Lung (tissue), 17 donors: ENCODE measurements at places on chromosomes 12 and 14.

DNA sequence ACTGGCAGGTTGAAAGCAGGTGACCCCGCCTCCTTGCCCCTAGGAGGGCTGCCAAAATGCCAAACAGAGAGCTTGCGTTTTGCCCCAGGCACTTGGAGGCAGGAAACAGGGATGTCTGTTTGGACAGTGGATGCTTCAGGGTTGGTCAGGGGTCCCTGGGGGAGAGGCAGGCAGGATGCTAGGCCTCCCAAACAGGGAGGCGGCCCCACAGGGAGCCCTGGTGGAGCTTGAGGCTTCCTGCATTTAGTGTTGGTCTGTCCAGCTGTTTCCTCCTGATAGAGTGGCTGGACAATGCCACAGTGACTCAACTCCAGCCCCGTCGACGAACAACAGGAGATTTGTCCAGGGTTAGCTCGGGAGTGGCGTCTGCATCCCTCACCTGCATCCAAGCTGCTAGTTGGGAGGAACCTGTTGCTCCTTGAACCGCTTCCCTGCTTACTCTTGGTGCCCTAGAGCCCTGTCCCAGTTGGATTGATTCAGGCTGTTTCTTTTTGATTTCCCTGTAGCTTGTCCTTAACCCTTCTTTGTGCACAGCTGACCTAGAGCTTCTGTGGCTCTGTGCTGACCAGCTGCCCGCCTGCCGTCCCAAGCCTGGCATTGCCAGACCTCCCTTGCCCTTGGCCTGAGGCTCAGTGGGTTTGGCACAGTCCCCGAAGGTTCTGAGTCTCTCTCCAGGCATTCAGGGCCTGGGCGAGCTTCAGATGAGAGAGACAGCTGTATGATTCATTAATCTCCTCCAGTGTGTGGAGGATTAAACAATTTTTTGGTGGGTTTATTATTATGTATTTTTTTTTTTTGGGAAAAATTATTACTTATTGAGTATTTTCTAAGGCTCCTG, 45.9 kb downstream of the TSPAN9 start:
- DNase-seq: peak; percentile 31

- no peak for DNase-seq
These were observed 210.0 kb downstream of the RASSF9 start for GRCh38 chr12:85626001-85626783.

- DNase-seq: no peak
These were observed 285.8 kb downstream of the ADGRD1 start for GRCh38 chr12:131239384-131240094.

DNA sequence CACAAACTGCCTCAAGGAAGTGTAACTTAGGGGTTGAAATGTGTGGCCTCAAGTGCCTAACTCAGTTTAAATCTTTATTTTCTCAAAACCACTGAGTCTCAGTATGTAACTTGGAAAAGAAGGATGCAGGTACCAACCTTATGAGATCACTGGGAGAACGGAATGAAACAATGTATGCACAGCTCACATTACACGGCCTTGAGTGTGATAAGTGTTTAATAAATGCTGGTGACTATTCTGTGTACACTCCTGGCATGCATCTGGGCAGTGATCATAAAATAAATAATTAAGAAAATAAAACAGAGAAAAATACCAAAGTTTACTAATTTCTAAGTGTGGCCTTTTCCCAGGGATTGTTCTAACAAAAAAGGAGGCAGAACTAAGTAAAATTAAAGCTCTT, 974.5 kb upstream of the FLRT2 start:
- DNase-seq: no peak

GRCh38 chr14:106021832-106022231, 495.4 kb downstream of the TMEM121 start:
- DNase-seq: no peak

- DNase-seq: peak; percentile 47
These were observed 139.1 kb downstream of the SPTSSA start for GRCh38 chr14:34322940-34323418.

DNA sequence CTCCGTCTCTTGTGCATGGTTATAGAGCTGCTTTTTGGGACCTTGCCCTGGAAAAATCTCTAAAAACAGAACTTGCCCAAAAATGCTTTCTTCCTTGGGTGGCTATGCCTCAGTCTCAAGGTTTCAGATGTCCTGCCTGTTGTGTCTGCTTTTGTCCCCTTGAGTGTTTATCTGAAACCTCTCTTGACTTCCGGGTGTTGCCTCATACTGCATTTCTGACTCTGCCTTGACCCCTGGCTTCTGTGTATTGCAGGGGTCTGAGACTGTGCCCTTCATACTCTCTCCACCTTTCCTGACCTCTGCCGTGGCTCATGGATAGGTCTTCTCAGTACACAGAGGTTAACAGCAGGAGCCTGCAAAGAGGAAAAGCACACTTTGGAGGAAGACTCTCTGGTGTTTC, 124.8 kb upstream of the NTF3 start:
- no peak for DNase-seq

GRCh38 chr14:41521891-41522290, 84.8 kb upstream of the LRFN5 start:
- DNase-seq: no peak

- DNase-seq: peak; percentile 71
These were observed 512.4 kb upstream of the TMPO start for GRCh38 chr12:98002887-98003493.

DNA sequence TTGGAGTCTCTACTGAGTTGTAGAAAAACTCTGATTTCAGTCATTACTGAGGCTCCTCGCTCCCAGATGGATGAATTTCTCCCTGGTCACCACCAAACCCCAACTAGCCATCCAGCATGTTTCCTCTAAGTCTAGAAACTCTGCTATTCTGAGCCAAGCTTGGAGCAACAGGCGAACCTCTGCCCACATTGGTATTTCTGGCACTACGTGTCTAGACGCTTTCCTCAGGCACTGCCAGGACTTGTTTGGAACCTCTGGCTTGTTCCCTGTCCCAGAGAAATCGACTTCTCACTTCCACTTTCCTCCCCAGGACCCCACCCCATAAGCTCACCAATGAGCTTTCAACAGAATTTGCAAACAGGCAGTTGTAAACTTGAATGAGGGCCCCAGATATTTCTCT, 27.6 kb downstream of the WSCD2 start:
- no peak for DNase-seq

DNA sequence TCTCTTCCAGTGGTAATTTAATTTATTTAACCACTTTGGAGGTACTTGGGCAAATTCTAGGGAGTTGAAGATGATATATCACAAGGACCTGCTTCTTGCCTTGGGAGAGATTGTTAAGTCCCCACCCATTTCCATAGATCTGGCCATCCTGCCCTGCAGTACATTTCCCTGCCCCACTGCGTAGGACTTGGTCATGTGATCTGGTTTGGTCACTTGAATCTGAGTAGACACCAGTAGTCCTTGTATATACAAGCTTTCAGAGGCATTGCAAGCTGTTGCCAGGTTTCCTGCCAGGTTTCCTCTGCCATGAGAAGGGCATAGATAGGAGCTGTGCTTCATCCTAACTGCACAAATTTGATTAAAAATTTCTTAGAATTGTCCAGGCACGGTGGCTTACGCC, 200.0 kb downstream of the ADAMTS20 start:
- no peak for DNase-seq

GRCh38 chr14:48527832-48528231, 852.4 kb upstream of the MDGA2 start:
- DNase-seq: no peak

DNA sequence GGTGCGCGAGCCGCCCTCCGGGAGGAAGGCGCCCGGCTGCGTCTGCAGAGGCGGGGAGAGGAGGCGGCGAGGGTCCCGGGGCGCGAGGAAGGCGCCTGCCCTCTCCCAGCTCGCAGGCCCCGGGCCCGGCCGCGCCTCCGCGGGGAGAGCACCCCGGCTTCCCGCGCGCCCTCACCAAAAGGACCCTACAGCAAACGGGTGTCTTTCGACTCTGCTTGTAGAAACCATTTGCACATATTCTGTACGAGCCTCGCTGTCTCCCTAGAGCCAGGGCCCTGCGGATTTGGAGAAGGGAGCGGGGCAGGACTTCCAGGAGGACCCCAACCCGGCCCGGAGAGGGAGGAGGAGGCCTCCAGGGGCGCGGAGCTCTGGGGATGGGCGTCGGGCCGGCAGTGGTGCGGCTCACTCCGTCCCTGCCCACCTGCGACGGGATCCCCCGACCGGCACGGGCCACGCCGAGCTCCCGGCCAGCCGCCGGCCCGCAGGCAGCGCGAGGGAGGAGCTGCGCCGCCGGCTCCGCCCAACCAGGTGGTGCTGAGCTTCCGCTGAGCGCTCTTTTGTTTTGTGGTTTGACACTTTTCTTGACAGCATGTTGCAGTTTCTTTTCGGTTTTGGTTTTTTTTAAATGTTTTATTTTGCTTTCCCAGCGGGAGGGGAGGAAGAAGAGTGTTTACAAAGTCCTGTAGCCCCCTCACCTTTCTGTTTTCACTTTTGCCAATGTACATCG, 103.3 kb upstream of the FKBP4 start:
- DNase-seq: peak; percentile 35

GRCh38 chr12:121861636-121862254, 3.1 kb upstream of the HPD start:
- DNase-seq: peak; percentile 46

DNA sequence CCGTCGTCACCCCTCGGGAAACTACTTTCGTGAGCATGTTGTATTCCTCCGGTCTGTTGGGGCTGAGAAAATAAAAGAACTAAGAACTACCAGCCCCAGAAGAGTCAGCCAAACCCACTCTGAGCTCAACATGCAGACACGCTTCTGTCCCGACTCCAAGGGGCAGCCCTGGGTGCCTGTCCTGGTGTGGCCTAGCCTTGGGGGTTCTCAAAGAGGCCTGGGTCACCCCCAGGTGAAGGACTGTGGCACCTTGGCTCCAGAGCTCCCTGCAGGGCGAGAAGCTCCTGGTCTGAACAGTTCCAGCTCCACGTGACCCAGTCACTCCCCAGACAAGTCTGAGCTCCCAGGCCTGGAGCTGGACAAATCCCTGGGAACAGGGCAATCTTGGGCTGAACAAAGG, 87.0 kb downstream of the VWF start:
- DNase-seq: no peak

- no peak for DNase-seq
These were observed 10.2 kb upstream of the SLC17A8 start for GRCh38 chr12:100346660-100347059.

- no peak for DNase-seq
These were observed 32.1 kb upstream of the ARID2 start for GRCh38 chr12:45697371-45697770.

GRCh38 chr12:38547586-38547985, 231.0 kb downstream of the ALG10B start:
- DNase-seq: no peak

DNA sequence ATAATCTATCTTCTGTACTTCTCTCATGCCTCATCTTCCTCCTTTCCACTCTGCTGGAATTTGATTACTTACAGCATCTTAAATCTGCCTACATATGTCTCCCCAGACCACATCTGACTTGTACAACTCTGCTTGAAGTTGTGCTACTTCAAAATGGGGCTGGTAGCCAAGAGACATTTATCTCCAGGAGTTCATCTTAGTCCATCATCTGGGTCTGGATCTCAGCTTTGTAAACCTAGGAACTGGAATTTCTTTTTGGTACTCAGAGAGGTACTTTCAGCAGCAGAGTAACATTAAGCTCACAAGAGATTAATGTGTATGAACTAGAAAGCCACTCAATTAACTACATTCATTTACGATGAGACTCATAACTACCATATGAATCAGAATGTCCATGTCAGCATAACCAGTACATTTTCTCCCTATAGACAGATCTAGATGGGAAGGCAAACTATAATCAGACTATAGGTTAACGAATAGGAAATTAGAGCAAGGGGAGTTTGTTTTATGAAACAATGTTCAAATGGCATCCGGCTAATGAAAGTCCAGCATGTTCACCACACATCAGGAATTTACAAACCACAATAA, 178.8 kb downstream of the CEP128 start:
- DNase-seq: no peak

- DNase-seq: no peak
These were observed 1624.8 kb upstream of the FLRT2 start for GRCh38 chr14:83905157-83905556.

GRCh38 chr12:53062977-53063707, 13.3 kb downstream of the TNS2 start:
- DNase-seq: no peak

DNA sequence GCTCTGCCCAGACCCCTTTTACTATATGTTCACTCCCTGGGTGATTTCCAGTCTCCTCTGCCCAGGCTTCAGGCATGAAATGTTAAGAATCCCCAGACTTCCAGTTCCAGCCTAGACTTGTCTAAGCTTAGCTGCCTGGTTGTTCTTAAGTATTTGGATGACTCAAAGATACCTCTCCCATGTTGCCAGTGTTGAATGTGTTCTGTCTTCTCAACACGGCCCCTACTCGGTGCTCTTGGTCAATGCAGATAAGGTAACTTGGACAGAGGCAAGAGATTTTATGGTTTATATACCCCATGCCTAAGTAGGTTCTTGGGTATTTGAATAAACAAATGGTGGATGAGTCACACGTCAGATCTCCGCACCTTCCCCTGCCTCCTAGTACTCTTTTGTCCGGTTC, 13.6 kb downstream of the PIWIL1 start:
- DNase-seq: no peak

DNA sequence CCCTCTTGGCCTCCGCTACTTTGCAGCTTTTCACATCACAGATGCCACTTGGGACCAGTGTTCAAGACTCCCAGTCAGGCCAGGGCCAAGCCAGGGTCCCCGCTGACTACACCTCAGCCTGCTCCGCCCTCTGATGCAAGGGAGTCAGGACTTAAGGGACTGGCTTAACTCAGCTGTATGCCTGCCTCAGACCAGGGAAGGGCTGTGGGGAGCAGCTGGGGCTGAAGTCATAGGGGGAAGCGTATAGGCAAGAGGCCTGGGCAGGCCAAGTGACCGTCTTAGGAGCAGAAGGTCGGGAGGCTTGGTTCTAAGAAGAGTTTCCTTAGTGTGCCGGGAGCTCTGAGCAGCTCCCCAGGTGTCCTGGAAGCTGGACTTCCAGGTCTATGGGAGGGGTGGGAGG, 21.9 kb downstream of the KDM2B start:
- no peak for DNase-seq

DNA sequence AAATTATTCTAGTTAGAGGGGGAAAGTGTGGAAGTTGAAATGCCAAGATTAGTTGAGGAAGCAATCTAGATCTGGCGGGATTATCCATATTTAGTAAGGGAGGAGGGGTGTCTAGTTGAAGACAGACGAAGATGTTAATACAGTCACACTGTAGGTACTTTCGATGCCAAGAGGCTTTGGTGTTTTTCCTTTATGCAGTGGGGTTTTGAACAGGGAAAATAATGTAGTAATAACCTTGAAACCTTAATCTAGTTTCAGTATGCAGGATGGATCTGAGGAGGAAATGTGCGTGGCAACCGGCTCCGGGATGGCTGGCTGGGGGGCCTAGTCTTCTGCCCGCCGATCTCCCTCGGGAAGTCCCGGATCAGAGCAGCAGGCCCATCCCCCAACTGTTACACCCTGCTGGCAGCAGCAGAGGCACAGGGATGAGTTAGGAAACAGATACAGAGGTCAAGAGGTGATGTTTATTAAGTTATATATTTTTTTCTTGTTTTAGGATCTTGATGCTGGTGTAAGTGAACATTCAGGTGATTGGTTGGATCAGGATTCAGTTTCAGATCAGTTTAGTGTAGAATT, 27.4 kb downstream of the MDM2 start:
- DNase-seq: no peak
